Activated CD4-positive, alpha-beta T cell treated with anti-CD3 and anti-CD28 coated beads, Interleukin-2, amount 10 ng/mL, durations not matched to agents 7 days and 5 days (primary cell): ENCODE measurements at places on chromosomes 3 and 15. TPM values are rescaled to one million over a fixed set of nuclear protein-coding genes. Genes with fewer than 3 reads are reported as not detected.
A peak's percentile ranks its signal among the peaks of the same experiment; 100 is the strongest.

AGBL1 gene
- not detected for total RNA-seq

REC114 gene
- total RNA-seq, result not detected

ARPP21 gene
- total RNA-seq, result not detected

TMEM212 gene
- total RNA-seq, result not detected

SEMA7A gene
- 2.7 TPM for total RNA-seq

KCNMB2 gene
- not detected for total RNA-seq

ZNF501 gene
- 3.6 TPM for total RNA-seq

FYCO1 gene
- 15.7 TPM for total RNA-seq

DNA sequence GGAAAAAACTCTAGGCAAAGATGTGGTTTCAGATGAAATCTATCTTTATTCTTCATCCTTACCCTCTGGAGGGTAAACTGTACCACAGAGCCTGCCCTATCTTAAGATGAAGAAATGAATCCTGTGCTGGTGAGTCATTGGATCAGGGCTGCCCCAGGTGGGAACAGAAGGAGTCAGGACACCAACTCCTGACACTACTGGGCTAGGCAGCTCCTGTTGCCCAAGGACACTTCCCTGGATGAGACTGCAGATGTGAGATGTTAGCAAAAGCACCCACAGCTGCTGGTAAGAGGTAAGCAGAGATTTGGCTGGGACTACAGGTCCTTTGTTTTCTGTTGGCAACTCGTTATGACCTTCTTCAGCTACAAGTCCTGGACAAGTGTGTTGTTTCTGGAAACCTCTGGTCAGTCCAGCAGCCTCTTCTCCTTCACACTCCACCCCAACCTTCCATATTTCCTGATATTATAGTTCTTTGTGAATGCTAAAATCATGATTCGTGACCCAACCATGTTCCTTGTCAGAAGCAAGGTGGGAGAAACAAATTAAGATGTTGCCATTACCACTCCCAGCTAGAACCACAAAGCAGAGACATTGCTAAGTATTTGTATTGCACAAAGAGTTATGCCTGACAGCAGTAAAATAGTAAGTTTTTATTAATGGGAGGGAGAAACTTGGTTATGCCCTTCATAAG lies 104.2 kb upstream of the TGFBR2 start:
- no peak for DNase-seq
- peaks cover 15% of the 10 kb centered on the region for H3K4me1 ChIP-seq
- H3K36me3 ChIP-seq, result no peaks in the 10 kb centered on the region

DNA sequence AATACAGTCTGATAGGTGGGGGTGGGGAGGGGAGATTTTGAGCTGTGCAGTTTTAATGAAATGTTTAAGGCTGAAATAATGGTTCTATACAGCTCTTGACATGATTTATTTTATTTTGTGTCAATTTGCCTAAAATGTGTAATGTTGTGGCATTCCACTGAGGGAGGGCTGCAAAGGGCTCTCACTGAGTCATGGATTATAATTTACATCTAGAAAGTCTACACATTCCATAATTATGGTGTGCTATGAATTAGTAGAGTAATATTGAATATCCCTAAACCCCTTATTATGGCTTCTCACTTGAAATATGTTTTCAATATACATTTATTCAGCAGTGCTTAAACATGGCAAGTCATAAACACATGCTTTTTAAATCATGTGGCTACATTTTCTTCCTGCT lies 103.9 kb downstream of the RARB start:
- no peak for DNase-seq
- H3K4me1 ChIP-seq, result no peaks in the 10 kb centered on the region
- H3K27ac ChIP-seq, result no peak overlapping the region
- H3K4me3 ChIP-seq, result no peak overlapping the region
- no peaks in the 10 kb centered on the region for H3K27me3 ChIP-seq

DNA sequence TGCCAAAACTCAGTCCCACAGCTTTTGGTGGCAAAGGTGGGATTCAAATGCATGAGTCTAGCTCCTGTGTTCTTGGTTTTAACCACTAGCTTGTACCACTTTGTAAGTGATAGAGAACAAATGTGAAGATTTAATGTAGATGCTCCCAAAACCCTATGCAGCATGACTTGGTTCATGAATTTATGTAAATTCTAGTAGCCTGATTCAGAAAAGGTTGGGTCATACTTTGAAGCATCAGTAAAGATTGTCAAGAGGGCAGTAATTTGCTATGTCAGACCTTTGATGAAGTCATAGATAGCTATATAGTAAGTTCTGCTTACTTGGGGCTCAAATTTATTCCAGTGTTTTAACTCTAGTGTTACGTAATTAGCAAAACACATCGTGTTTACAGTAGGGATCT lies 75.6 kb downstream of the VPS8 start:
- H3K4me3 ChIP-seq, result no peak overlapping the region
- DNase-seq, result no peak
- H3K4me1 ChIP-seq, result peaks cover 3% of the 10 kb centered on the region
- peaks cover 13% of the 10 kb centered on the region for H3K36me3 ChIP-seq
- no peak overlapping the region for H3K27ac ChIP-seq
- H3K27me3 ChIP-seq, result no peaks in the 10 kb centered on the region

DNA sequence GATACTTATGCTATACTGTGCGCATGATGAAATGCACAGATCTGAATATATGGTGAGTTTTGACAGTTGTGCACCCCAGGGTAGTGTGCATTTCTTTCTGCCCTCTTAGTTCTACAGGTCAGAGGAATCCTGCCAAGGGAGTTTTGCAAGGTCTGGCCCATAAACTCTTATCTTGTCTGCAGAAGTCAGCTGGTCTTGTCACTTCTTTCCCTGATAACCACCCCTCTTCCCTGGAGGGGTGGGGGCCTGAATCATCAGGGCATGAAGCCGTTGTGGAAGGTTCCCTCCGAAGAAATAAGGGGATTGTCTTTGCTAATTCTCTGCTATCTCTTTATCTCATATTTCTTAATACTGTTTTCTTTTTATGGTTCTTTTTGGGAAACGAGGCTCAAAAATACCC lies 30.4 kb downstream of the TRIM71 start:
- H3K27ac ChIP-seq, result no peak overlapping the region
- peaks cover under 1% of the 10 kb centered on the region for H3K4me1 ChIP-seq
- no peak for DNase-seq
- no peaks in the 10 kb centered on the region for H3K36me3 ChIP-seq

GRCh38 chr3:16940769-16941700 lies 56.3 kb downstream of the PLCL2 start:
- no peak overlapping the region for H3K4me3 ChIP-seq
- H3K27ac ChIP-seq, result peak overlapping the region; percentile 3
- H3K27me3 ChIP-seq, result no peaks in the 10 kb centered on the region

- H3K4me3 ChIP-seq, result no peak overlapping the region
- H3K27me3 ChIP-seq, result no peaks in the 10 kb centered on the region
- peaks cover 6% of the 10 kb centered on the region for H3K4me1 ChIP-seq
- H3K36me3 ChIP-seq, result no peaks in the 10 kb centered on the region
- no peak overlapping the region for H3K27ac ChIP-seq
Measured at GRCh38 chr3:183279371-183279770, 26.3 kb downstream of the B3GNT5 start.

- no peak overlapping the region for H3K27ac ChIP-seq
- H3K27me3 ChIP-seq, result no peaks in the 10 kb centered on the region
- H3K4me1 ChIP-seq, result peaks cover 22% of the 10 kb centered on the region
Measured at GRCh38 chr3:112339609-112340008, 6.7 kb downstream of the CD200 start.

GRCh38 chr15:43974852-43975251 lies 148.1 kb downstream of the WDR76 start:
- H3K27me3 ChIP-seq, result peaks cover 14% of the 10 kb centered on the region
- H3K4me3 ChIP-seq, result no peak overlapping the region
- H3K36me3 ChIP-seq, result peaks cover 3% of the 10 kb centered on the region
- no peak for DNase-seq
- H3K4me1 ChIP-seq, result peaks cover 36% of the 10 kb centered on the region
- no peak overlapping the region for H3K27ac ChIP-seq

GRCh38 chr15:49182128-49182527 lies 12.1 kb downstream of the GALK2 start:
- peaks cover 15% of the 10 kb centered on the region for H3K4me1 ChIP-seq
- no peaks in the 10 kb centered on the region for H3K27me3 ChIP-seq
- DNase-seq, result no peak

- H3K4me3 ChIP-seq, result no peak overlapping the region
- DNase-seq, result no peak
- H3K36me3 ChIP-seq, result no peaks in the 10 kb centered on the region
- peaks cover 6% of the 10 kb centered on the region for H3K4me1 ChIP-seq
- H3K27me3 ChIP-seq, result no peaks in the 10 kb centered on the region
Measured at GRCh38 chr3:31709005-31709404, 176.3 kb downstream of the STT3B start.

GRCh38 chr3:133855002-133855370 lies 40.7 kb downstream of the RAB6B start:
- DNase-seq, result no peak
- H3K4me3 ChIP-seq, result no peak overlapping the region
- peaks cover 7% of the 10 kb centered on the region for H3K4me1 ChIP-seq
- no peak overlapping the region for H3K27ac ChIP-seq

DNA sequence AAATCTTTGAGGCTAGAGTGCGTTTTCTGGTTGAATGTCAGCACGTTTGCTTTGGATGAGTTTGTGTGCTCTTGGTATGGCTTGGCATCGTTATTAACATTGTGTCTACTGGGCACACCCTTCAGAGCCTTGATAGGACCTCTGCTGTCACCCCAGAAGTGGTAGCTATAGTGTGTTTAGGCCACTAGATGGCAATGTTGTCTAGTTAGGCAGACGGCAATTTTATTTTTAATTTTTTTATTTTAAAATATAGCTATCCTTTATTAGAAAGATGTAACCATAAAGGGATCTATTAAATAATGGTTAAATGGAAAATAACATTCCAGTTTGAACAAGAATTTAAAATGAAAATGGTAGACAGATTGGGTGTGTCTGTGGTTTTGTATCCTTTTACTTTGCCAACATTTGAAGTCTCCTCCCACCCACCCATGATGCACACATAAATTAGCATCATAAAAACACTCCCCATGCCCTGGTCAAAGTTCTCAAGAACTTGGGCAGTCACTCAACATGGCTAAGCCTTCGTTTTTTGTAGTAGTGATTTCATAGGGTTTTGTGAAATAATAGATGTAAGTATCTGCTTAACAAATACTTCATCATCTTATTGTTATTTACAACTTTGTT lies 200.7 kb downstream of the KCNH8 start:
- peaks cover 10% of the 10 kb centered on the region for H3K27me3 ChIP-seq
- H3K4me3 ChIP-seq, result no peak overlapping the region
- DNase-seq, result peak; percentile 12
- peaks cover 5% of the 10 kb centered on the region for H3K4me1 ChIP-seq

DNA sequence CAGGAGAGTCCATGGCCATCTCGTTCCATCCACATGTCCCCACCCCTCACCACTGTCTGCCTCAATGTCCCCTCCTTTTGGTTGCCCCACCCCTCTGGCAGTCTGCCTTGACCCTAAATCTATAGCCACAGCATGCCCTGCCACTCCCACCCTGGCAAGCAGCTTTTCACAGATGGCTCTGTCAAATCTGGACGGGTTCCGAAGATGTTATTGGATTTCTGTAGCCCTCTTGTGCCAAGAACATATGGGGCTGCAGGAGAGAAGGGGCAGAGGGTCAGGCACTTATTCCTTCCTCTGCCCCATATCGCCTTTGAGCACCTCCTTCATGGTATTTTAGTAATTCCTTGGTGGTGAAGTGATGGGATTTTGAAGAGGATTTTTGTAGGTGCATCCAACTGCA lies 57.1 kb downstream of the EPHB1 start:
- no peak for DNase-seq
- H3K27me3 ChIP-seq, result peaks cover 8% of the 10 kb centered on the region
- H3K36me3 ChIP-seq, result peaks cover 8% of the 10 kb centered on the region
- no peak overlapping the region for H3K27ac ChIP-seq

GRCh38 chr3:155739154-155739553 lies 5.7 kb downstream of the PLCH1 start:
- peaks cover 7% of the 10 kb centered on the region for H3K4me1 ChIP-seq
- H3K36me3 ChIP-seq, result no peaks in the 10 kb centered on the region
- no peak for DNase-seq
- no peak overlapping the region for H3K4me3 ChIP-seq
- H3K27ac ChIP-seq, result no peak overlapping the region

DNA sequence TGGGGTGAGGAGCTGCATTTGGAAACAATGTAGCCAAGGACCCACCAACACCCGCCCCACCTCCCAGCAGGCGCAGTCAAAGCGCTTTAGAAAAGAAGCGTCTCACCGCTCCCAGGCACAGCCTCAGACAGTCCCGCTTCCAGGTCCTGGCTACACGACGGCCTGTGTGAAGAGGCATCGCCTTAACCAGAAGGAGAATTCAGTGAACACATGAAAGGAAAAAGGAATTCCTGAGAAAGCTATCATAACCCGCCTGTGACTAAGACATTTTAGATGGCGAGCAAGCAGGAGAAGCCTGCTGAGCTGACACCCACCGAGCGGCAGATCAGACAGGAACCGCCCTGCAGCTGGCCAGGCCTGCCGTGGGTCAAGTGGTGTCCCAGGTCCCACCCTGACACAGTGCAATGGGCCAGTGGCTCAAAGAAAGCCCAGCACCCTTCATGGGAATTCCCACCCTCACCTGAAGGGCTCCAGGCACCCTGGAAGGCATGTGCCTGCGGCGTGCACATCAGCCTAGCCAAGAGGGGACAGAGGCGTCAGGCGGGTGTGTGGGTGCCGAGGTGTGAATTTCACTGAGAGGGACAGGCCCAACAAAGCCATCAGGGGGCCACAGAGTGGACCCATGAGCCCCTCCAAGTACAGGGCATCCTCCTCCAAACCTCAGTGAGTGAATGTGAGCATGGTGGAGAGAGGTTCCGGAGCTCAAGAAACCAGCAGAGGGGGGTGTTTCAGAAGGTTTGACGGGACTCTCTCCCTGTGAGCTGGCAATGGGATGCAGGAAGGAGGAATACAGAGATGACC lies 144.8 kb downstream of the NSMCE3 start:
- no peaks in the 10 kb centered on the region for H3K36me3 ChIP-seq
- DNase-seq, result no peak
- no peak overlapping the region for H3K27ac ChIP-seq
- no peaks in the 10 kb centered on the region for H3K27me3 ChIP-seq
- no peak overlapping the region for H3K4me3 ChIP-seq
- no peaks in the 10 kb centered on the region for H3K4me1 ChIP-seq
